Suppressor macrophage treated with lipopolysaccharide for 1 hour (primary cell): ENCODE measurements at places on chromosomes 16 and 17.
A peak's percentile ranks its signal among the peaks of the same experiment; 100 is the strongest.

- DNase-seq, result peak; percentile 43
These were observed 42.5 kb downstream of the TMEM11 start for GRCh38 chr17:21171309-21171922.

DNA sequence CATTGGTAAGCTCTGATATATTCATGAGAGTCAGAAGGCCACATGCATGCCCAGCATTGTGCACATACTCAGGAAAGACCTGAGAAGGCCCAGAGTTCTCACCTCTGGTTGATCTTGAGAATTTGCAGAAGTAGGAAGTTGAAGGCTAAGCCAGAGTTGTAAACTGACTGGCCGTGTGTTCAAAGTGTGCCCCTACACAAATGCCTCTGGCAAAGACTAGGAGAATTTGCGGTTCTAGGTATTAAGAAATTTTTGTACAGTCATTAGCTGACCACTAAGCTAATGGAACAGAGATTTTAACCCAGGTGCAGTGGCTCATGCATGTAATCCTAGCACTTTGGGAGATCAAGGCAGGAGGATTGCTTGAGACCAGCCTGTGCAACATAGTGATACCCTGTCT, 25.0 kb downstream of the FBXL20 start:
- DNase-seq, result no peak

- no peak for DNase-seq
These were observed 8.2 kb downstream of the STX1B start for GRCh38 chr16:31002250-31002700.

GRCh38 chr16:3101841-3102470, 2.9 kb upstream of the ZSCAN10 start:
- DNase-seq, result peak; percentile 33

DNA sequence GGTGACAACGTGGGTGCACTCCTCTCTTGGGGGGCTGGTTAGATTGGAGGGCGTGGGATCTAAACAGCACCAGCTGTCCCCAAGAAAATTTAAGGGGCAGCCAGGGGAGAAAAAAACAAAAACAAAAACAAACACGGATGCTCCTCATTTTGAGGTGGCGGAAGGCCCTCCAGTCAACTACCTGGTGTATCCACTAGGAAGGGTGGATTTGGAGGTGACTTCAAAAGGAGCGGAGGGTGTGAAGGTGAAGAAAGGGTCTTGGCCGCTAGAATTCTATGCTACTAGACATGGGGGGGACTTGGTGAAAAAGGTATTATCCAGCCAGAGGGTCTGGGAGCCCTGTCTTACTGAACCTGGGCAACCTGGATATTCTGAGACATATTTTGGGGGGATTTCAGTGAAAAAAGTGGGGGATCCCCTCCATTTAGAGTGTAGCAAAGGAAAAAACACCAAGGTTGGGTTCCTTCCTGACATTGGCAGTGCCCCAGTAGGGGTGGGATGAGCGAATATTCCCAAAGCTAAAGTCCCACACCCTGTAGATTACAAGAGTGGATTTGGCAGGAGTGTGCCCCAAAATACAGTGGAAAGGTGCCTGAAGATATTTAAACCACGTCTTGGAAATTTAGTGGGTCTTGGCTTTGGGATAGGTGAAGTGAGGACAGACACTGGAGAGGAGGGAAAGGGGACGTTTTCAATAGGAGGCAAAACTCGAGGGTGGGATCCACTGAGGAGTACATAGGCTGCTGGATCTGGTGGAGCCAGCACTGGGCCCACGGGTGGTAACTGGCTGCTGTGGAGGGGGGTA, 454 bp upstream of the FGF11 start:
- DNase-seq, result no peak

GRCh38 chr16:50967827-50968612, 183.1 kb downstream of the SALL1 start:
- no peak for DNase-seq

DNA sequence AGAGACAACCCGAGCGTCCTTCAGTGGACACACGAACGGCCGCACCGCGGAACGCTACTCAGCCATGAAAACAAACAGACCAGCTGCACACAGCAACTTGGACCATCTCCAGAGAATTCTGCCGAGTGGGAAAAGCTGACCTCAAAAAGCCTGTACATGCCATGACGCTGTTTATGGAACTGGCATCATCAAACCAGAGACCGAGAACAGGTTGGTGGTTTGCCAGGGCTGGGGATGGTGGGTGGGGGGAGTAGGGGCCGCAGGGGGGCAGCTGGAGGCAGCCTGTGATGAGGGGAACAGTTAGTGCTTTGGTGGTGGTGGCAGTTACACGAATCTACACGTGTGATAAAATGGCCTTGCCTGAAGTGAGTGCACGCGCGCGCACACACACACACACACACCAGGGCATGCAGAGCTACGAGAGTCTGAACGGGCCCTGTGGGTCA, 169.8 kb downstream of the LAT start:
- no peak for DNase-seq

DNA sequence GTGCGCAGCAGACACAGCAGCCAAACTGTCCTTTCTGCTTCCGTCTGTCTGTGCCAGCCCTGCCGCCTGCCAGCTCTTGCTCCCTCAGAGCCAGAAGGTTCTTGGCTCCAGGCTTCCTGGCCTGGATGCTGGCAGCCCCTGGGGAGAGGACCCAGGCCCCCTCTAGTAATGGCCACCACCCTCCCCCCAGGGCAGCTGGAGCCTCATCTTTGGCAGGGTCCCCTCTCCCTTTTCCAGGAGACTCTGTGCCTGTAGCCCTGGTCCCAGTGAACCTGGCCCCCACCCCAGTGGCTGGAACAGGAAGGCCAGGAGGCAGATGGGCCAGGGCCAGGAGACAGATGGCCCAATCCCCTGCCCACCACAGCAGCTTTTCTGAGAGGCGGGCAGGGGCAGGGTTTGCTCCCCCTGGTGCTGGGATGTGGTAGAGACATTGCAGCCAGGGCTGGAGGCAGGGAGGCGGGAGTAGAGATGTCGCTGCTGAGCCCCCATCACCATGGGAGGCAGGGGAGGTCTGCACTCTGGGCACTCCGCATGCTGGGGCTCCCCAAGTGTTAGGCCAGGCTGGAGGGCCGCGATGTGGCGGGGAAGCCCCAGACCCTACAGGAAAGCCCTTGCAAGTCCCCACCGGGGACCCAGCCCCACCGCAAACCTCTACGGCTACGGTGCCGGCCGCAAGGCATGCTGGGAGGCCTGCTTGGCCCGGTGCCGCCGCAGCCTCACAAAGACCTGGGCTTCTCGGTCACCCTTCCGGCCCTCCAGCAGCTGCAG, 16.7 kb downstream of the UNC13D start:
- DNase-seq, result peak; percentile 48

DNA sequence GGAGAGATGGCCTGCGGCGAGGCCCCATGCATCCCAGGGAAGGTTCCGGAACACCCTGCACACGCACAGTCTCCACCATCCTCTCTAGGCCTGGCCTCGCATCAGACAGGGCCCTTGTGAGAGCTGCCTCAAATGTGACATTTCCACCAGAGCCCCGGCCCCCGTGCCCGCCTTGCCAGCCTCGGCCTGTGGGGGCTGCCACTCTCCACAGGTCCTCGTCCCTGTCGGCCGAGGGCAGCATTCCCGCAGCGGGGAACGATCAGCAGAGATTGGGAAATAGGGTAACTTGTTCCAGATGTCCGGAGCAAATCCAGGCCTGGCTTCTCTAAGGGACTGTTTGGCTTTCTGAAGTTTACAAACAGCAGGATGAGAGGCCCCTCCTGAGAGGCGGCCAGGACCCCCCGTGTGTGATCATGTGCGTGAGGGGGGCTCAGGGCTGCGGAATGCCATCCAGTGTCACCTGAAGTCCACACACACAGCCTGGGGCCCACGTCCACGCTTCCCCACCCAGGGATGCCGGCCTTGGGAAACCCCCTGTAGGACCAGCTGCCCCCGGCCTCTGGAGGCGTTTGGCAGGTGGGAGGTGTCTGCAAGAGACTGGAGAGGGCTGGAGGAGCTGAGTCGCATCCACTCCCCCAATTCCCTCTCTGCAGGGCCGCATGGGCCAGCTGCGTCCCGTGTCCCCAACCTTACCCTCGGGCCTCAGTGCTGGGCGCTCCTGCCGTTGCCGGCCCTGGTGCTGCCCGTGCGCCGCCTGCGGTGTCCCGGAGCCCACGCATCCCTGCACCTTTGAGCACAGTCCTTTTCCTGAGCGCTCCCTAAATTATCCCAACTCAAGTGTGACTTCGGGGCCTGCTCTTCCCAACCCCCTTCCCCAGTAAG, 70.4 kb downstream of the ZDHHC7 start:
- DNase-seq, result no peak

GRCh38 chr17:70158180-70158579, 11.2 kb upstream of the KCNJ2 start:
- no peak for DNase-seq

DNA sequence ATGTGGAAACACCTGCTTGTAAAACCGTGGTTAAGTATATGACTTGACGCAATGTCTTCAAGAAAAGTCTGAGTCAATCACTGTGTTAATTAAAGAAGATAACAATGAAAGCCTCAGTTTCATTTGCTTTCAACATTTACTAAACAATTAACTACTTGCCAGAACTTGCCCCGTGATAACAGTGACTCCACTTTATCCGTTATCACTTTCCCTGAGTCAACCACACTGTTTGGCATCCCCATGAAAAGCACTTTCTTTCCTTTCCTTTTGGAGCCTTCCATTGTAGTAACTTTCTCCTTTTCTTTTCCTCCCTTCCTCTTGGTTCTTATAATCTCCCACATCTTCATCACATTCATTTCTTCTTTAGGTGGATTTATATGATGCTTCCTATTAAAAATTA, 435.1 kb upstream of the GOT2 start:
- no peak for DNase-seq

GRCh38 chr16:62829607-62830006, 793.4 kb upstream of the CDH8 start:
- DNase-seq, result no peak

DNA sequence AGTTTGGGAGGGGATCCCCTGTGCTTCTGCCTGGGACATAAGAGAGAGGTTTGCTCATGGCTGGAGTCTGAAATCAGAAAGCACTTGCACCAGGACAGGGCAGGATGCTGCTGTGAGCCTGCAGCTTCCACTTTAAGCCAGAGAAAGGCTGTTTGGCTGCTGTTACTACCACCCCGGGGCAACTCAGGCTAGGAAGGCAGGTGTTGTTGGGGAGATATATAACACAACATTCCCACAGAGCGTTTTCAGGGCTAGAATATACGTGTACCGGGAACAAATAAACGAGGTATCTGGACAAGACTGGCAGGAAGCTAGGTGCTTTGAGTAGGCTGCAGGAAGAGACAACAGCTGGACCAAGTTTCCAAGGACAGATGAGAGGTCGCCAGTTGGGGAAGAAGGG, 313.3 kb upstream of the CCL2 start:
- DNase-seq, result no peak

- no peak for DNase-seq
These were observed 941.5 kb upstream of the EEF2KMT start for GRCh38 chr16:6038941-6039645.

GRCh38 chr17:31266042-31266441, 31.0 kb downstream of the OMG start:
- no peak for DNase-seq

DNA sequence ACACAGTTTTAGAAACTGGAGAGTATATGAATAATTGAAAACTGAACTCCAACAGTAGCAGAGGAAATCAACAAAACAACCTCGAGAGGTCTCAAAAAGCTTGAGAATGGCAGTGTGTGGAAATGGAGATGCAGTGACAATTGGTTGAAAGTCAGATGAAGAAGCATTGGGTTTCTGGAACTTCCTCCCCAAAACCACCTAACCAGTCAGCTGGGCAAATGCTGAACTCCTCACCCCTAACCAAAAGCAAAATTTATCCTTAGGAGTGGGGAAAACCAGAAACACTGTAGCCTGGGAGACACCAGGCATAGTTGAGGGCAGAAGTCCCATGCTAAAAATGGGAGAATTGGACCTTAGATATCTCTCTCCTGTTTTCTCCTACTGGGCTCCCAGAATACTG, 109.9 kb downstream of the TANC2 start:
- DNase-seq, result peak; percentile 79

DNA sequence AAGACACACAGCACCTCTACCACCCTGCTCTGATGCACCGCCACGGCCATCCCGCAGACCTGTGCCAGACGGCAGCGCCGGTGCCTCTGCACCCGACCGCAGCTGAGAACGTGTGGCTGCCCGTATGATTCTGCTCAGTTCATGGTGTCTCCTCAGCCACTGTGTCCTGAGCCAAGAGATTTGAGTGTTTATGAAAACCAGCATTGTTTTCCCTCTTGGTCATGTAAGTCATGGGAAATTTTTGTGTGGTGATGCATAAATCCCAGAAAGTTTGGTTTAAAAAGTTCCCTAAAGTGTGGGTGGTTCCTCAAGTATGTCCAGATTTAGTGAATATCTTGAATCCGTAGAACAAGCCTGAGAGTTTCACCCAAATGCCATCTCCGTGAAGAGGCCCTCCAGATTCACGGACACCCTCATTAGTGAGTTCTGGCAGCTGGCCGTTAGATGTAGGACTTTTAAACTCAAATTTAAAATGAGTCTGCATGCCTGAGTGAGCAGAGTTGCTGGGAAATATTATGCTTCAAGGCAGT, 57.6 kb downstream of the CDRT4 start:
- peak; percentile 46 for DNase-seq
